Breast epithelium (tissue), 4 donors: ENCODE measurements at places on chromosomes 5 and 9.

- no peak for DNase-seq
- H3K4me3 ChIP-seq = no peak overlapping the region
- H3K27ac ChIP-seq = no peak overlapping the region
These were observed 278.6 kb upstream of the C9orf72 start for GRCh38 chr9:27851858-27852257.

GRCh38 chr5:103307470-103307869 lies 48.9 kb downstream of the MACIR start:
- no peaks in the 10 kb centered on the region for H3K4me1 ChIP-seq
- no peak overlapping the region for H3K4me3 ChIP-seq
- no peak overlapping the region for H3K27ac ChIP-seq
- no peaks in the 10 kb centered on the region for H3K36me3 ChIP-seq
- no peaks in the 10 kb centered on the region for H3K27me3 ChIP-seq

DNA sequence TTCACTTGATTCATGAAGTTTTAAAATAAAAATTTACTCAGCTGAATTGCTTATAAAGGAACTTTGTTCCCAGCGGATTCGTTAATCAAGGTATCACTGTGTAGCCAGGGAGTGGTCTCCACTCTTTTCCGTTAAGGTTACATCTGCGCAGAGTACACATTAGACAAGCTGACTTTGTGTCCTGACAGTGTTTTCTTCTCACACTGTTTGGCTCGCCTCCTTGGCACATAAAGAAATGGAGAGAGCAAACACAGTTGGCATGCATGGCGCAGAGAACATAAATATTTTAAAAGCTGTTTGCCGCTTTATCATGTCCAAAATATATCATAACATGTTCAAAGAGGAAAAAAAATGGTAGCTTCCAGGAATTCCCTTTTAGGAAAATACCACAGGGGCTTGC lies 153.2 kb downstream of the EDIL3 start:
- H3K4me3 ChIP-seq = no peak overlapping the region
- H3K4me1 ChIP-seq = no peaks in the 10 kb centered on the region
- no peak overlapping the region for H3K27ac ChIP-seq
- H3K27me3 ChIP-seq = no peaks in the 10 kb centered on the region
- no peak for DNase-seq
- H3K36me3 ChIP-seq = no peaks in the 10 kb centered on the region

- H3K36me3 ChIP-seq = no peaks in the 10 kb centered on the region
- no peak overlapping the region for H3K27ac ChIP-seq
- H3K4me3 ChIP-seq = no peak overlapping the region
- no peak for DNase-seq
- no peaks in the 10 kb centered on the region for H3K4me1 ChIP-seq
These were observed 47.1 kb upstream of the POU4F3 start for GRCh38 chr5:146291421-146292074.

DNA sequence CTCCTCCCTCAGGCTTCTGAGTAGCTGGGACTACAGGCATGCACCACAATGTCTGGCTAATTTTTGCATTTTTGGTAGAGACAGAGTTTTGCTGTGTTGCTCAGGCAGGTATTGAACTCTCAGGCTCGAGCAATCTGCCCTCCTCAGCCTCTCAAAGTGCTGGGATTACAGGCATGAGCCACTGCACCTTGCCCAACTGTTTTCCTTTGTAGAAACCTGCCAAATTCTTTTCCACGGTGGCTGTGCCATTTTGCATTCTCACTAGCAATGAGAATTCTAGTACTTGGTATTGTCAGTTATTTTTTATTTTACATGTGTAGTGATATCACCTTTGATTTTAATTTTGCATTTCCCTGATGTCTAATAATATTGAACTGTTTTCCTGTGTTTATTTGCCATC lies 7.8 kb downstream of the RMI1 start:
- no peaks in the 10 kb centered on the region for H3K4me1 ChIP-seq
- H3K36me3 ChIP-seq = no peaks in the 10 kb centered on the region
- H3K27me3 ChIP-seq = no peaks in the 10 kb centered on the region
- H3K4me3 ChIP-seq = no peak overlapping the region
- no peak for DNase-seq

DNA sequence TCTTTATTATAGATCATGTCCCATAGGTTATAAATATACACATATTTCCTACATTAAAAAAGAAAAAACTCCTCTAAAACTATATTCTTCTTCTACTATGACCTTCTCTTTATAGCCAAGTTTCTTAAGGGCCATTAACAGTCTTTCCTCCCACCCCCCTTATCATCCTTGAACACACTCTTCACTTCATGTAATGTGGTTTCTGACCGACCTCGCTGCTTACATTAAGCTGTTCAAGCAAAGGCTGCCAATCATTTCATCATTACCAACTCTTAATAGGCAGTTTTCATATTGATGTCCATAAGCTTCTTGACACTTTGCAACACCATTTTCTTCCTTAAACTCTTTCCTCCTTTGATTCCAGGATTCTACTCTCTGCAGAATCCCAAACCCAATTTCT lies 283.0 kb upstream of the PCSK5 start:
- H3K36me3 ChIP-seq = no peaks in the 10 kb centered on the region
- no peak overlapping the region for H3K4me3 ChIP-seq
- no peaks in the 10 kb centered on the region for H3K4me1 ChIP-seq
- no peak for DNase-seq
- no peak overlapping the region for H3K27ac ChIP-seq

- DNase-seq = no peak
- H3K4me3 ChIP-seq = no peak overlapping the region
- H3K27ac ChIP-seq = no peak overlapping the region
- H3K4me1 ChIP-seq = no peaks in the 10 kb centered on the region
- H3K27me3 ChIP-seq = no peaks in the 10 kb centered on the region
These were observed 1.0 kb upstream of the GRM6 start for GRCh38 chr5:178996156-178996555.

- H3K27me3 ChIP-seq = no peaks in the 10 kb centered on the region
- H3K4me3 ChIP-seq = no peak overlapping the region
- no peaks in the 10 kb centered on the region for H3K36me3 ChIP-seq
- peak overlapping the region; percentile 5 for H3K27ac ChIP-seq
These were observed 97.1 kb downstream of the ZNF618 start for GRCh38 chr9:113973226-113973625.

DNA sequence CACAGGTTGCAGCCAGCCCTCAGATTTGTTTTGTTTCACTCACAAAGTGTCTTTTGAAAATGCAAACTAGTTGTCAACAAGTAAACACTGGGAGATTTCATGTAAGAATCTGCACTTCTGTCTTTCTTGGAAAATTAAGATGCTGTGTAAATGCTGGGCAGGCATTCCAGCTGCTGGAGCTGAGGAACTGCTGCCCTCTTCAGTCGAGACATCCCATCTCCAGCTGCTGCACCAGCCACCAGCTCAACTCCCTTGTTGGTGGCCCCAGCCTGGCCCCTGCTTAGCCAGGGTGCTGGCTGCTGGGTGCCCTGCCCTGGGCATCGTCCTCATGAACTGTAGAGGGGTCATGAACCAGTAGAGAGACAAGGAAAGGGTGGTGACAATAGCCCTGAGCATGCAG lies 33.1 kb upstream of the AFAP1L1 start:
- H3K4me3 ChIP-seq = no peak overlapping the region
- no peaks in the 10 kb centered on the region for H3K4me1 ChIP-seq
- DNase-seq = no peak
- H3K27me3 ChIP-seq = no peaks in the 10 kb centered on the region
- H3K27ac ChIP-seq = no peak overlapping the region
